ENCODE measurements at places on chromosomes 7 and 10. TPM values are rescaled to one million over a fixed set of nuclear protein-coding genes. Genes with fewer than 3 reads are reported as not detected.

The PLEKHS1 gene
- total RNA-seq, result not detected

The TSPAN15 gene
- 4.0 TPM for total RNA-seq

The LDB3 gene
- total RNA-seq, result 0.23 TPM

The ZNF117 gene
- total RNA-seq, result 3.0 TPM

The OPALIN gene
- total RNA-seq, result not detected

Data from pericardium fibroblast (primary cell).